ENCODE measurements at places on chromosomes 2 and 18. TPM values are rescaled to one million over a fixed set of nuclear protein-coding genes. Genes with fewer than 3 reads are reported as not detected.

Gene CAB39
- 52.0 TPM for total RNA-seq

Gene GAL3ST2
- total RNA-seq = 4.3 TPM

Gene MROH2A
- not detected for total RNA-seq

Gene ZFAND2B
- 42.5 TPM for total RNA-seq

Gene RTTN
- total RNA-seq = 14.1 TPM

Gene HADHB
- total RNA-seq = 124 TPM

Gene PCARE
- total RNA-seq = 0.12 TPM

Gene SLC4A3
- 98.5 TPM for total RNA-seq

GRCh38 chr2:41932241-41933045 lies 115.4 kb upstream of the PKDCC start:
- no peaks in the 10 kb centered on the region for H3K36me3 ChIP-seq
- H3K27ac ChIP-seq = peak overlapping the region; percentile 88
- peaks cover 35% of the 10 kb centered on the region for H3K4me1 ChIP-seq
- no peak overlapping the region for H3K4me3 ChIP-seq
- H3K27me3 ChIP-seq = no peaks in the 10 kb centered on the region
- peak; percentile 92 for DNase-seq

DNA sequence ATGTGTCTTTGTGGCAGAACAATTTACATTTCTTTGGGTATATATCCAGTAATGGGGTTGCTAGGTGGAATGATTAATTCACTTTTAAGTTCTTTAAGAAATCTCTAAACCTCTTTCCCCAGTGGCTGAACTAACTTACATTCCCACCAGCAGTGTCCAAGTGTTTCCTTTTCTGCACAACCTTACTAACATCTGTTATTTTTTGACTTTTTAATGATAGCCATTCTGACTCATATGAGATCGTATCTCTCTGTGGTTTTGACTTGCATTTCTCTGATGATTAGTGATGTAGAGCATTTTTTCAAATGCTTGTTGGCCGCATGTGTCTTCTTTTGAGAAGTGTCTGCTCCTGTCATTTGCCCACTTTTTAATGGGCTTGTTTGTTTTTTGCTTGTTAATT lies 43.1 kb upstream of the PTH2R start:
- H3K4me1 ChIP-seq = no peaks in the 10 kb centered on the region
- H3K27ac ChIP-seq = no peak overlapping the region
- H3K4me3 ChIP-seq = no peak overlapping the region

DNA sequence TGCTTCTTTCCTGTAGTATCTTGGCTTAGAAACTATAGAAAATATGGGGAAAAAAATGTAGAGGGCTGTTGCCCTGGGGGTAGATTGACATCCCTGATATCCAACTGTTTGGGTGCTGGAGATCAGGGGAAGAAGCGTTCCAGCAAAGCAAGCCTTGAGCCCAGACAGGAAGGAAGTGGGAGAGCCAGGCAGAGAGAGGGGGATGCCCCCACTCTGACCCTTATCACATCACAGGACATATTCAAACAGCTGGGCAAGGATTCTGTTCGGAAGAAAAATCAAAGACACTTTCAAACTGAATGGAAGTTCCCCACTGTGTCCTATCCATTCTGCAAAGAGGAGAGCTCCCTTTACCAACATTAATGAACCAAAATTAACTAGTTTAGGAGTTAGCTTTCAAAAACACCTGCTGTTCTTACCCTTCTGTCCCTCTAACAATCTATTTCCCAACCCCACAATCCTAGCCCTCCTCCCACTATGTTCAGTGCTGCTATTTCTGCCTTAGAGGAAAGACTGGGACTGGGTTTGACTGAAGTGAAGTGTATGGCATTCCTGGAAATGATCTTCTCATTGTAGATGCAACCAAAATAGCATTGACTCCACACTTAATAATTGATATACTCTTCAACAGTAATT lies 16.9 kb upstream of the KCNG3 start:
- no peaks in the 10 kb centered on the region for H3K36me3 ChIP-seq
- H3K4me1 ChIP-seq = peaks cover 2% of the 10 kb centered on the region
- no peak overlapping the region for H3K4me3 ChIP-seq
- no peaks in the 10 kb centered on the region for H3K27me3 ChIP-seq

DNA sequence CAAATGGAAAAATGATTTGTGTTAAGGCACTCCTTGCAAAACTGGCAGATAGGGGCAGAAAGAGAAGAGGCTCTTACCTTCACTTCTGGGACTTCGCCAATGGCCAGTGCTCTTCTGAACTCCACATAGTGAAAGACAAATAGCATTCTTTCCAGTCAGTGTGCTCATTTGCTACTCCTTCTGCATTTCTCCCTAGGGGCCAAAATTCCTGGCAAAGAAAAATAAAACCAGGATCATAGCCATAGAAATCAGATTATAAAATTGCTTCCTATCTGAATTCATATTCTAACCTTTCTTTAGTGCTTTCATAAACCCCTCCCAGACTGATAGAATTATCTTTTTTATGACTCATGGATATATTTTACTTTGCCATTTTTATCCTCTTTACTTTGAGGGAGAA lies 56.9 kb upstream of the PELI1 start:
- no peaks in the 10 kb centered on the region for H3K36me3 ChIP-seq
- H3K4me3 ChIP-seq = no peak overlapping the region
- DNase-seq = no peak
- peaks cover 5% of the 10 kb centered on the region for H3K4me1 ChIP-seq

GRCh38 chr2:60581433-60582282 lies 28.2 kb upstream of the BCL11A start:
- H3K4me3 ChIP-seq = no peak overlapping the region
- H3K4me1 ChIP-seq = no peaks in the 10 kb centered on the region
- no peak overlapping the region for H3K27ac ChIP-seq
- no peaks in the 10 kb centered on the region for H3K36me3 ChIP-seq
- DNase-seq = peak; percentile 72
- no peaks in the 10 kb centered on the region for H3K27me3 ChIP-seq

DNA sequence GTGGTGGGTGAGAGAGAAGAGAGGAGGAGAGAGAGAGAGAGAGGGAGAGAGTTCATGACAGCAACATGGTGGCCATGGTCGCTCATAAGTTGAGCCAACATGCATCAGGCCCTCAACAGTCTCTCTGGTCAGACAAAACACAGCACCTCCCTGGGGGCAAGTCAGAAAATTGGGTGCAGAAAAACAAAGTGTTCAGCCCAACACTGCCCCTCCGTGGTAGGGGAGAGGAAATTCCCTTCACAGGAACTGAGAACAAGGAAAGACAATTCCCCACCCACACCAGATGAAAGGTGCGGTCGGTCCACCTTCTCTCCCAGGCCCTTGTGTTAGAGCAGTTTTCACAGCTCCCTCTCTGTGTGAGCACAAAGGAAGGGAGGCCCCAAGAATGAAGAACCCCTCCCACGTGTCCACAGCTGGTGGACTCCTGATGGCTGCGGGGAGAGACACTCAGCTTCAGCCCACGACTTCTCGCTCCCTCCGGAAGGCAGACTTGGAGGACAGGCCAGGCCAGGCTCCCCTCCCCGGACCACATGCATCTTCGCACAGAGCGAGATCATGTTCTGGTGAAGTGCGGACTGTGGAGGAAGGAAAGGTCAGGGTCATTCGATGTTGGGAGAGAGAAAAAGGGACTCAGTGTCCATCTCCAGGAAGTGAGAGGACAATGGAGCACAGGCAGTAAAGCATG lies 181.7 kb downstream of the ANAPC1 start:
- peaks cover 2% of the 10 kb centered on the region for H3K4me1 ChIP-seq
- no peaks in the 10 kb centered on the region for H3K36me3 ChIP-seq
- H3K27me3 ChIP-seq = no peaks in the 10 kb centered on the region

DNA sequence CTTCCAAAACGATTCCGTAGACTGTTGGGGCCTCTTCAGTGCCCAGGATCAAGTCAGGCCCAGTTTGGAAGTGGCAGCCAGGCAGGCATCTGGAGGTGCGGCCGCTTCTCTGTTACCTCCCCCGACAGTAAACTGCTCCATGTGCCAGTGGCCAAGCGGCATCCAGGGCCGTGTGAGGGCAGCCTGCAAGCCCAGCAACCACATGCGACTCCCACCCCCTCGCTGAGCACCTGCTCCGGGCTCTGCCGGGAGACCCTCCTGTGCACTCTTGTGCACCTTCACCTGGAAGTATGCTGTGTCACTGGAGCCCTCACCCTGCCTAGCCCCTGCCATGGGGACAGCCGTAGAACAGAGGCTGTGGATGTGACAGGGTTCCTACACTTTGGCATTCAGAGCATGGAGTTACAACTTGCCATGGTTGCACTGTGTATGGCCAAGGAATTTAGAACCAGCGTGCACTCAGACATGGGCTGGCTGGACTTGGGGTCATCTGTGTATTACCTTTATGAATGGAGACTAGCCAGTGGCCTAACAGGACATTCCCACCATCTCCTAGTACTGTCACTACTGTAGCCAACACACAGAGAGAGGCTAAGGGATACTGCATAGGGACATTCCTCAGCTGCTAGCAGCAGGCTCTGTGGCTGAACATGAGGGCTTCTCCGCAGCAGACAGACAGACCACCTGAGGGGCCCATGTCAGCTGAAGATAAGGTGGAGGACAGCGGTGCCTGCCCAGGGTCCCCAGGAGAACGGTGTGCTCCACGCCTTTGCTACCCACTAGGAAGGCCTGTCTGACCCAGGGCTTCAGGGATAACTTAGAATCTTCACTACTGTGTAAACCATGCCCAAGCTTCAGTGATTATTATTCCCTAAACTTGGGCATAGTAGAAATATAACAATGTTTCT lies 25.0 kb upstream of the FAHD2A start:
- no peak overlapping the region for H3K27ac ChIP-seq
- DNase-seq = no peak
- no peaks in the 10 kb centered on the region for H3K36me3 ChIP-seq
- H3K27me3 ChIP-seq = no peaks in the 10 kb centered on the region

- no peak overlapping the region for H3K4me3 ChIP-seq
- no peaks in the 10 kb centered on the region for H3K4me1 ChIP-seq
- no peaks in the 10 kb centered on the region for H3K27me3 ChIP-seq
Observed at GRCh38 chr2:196224756-196225155, 53.4 kb upstream of the STK17B start.

- H3K4me3 ChIP-seq = no peak overlapping the region
- H3K36me3 ChIP-seq = no peaks in the 10 kb centered on the region
- DNase-seq = no peak
- no peaks in the 10 kb centered on the region for H3K4me1 ChIP-seq
- H3K27me3 ChIP-seq = no peaks in the 10 kb centered on the region
Observed at GRCh38 chr2:198641161-198641560, 816.6 kb downstream of the SATB2 start.

- H3K36me3 ChIP-seq = no peaks in the 10 kb centered on the region
- H3K4me1 ChIP-seq = peaks cover 4% of the 10 kb centered on the region
- H3K27ac ChIP-seq = no peak overlapping the region
- no peaks in the 10 kb centered on the region for H3K27me3 ChIP-seq
- no peak overlapping the region for H3K4me3 ChIP-seq
Observed at GRCh38 chr2:157788201-157788600, 87.9 kb downstream of the ACVR1 start.

- H3K36me3 ChIP-seq = no peaks in the 10 kb centered on the region
- DNase-seq = no peak
- H3K27me3 ChIP-seq = no peaks in the 10 kb centered on the region
- no peaks in the 10 kb centered on the region for H3K4me1 ChIP-seq
- H3K27ac ChIP-seq = no peak overlapping the region
Observed at GRCh38 chr2:193428336-193428818, 1233.6 kb upstream of the TMEFF2 start.

DNA sequence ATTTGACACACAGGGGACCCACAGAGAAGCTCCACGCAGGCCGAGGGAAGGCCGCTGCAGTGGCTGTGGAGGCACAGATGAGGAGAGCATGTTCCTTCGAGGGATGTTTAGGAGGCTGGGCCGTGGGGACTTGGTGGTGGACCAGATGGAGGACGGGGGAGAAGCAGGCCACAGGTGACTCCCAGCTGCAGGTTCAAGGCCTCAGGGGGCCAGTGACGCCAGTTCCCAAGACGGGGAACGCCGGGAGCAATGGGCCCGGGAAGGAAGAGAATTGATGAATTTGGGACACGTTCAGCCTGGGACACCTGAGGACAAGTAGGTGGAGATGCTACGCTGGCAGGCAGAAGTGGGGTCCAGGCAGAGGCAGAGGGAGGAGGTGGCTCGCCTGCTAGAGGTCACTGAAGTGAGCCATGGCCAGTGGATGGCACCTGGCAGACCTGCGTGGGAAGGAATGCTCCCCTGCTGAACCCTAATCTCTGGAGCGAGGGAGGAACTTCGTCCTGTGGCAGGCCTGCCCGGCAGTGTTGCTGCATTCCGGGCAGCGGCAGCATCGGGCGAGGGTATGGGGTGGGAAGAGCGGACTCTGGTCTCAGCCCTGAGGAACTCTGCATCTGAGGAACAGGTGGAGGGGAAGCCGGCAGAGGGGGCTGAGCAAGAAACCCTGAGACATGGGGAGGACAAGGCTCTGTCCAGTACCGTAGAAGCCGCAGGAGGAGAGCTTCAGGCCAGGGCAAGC lies 25.2 kb upstream of the HPCAL1 start:
- no peaks in the 10 kb centered on the region for H3K36me3 ChIP-seq
- H3K4me3 ChIP-seq = no peak overlapping the region
- H3K27me3 ChIP-seq = no peaks in the 10 kb centered on the region
- H3K27ac ChIP-seq = no peak overlapping the region
- DNase-seq = no peak

GRCh38 chr2:114119862-114120261 lies 230.0 kb downstream of the ACTR3 start:
- no peaks in the 10 kb centered on the region for H3K4me1 ChIP-seq
- no peak overlapping the region for H3K4me3 ChIP-seq
- H3K27me3 ChIP-seq = no peaks in the 10 kb centered on the region
- H3K27ac ChIP-seq = no peak overlapping the region
- no peak for DNase-seq

GRCh38 chr18:21934766-21935015 lies 194.1 kb downstream of the MIB1 start:
- H3K4me1 ChIP-seq = no peaks in the 10 kb centered on the region
- H3K36me3 ChIP-seq = no peaks in the 10 kb centered on the region
- no peak overlapping the region for H3K4me3 ChIP-seq
- no peaks in the 10 kb centered on the region for H3K27me3 ChIP-seq

DNA sequence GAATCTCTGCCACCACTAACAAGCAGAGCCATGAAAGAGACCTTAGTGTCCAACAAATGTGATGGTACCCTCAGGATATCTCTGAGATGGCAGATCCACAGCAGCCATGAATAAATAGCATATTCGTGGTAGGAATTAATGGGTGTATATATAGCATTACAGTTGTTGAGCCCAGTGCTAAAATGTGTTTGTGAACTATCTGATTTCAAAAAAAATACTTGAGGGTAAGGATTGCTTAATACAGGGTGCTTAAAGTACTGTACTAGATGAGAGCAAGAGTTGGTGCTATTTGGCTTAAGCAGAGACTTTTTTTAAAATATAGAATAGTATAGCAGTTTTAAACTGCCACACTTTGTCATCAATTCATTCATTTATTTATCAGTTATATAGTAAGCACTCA lies 101.5 kb upstream of the GALNT5 start:
- no peaks in the 10 kb centered on the region for H3K4me1 ChIP-seq
- H3K4me3 ChIP-seq = no peak overlapping the region
- DNase-seq = no peak
- H3K27ac ChIP-seq = no peak overlapping the region
- H3K36me3 ChIP-seq = no peaks in the 10 kb centered on the region

Data from ovary (tissue), 10 donors.